ENCODE measurements at places on chromosomes 3 and 15.

DNA sequence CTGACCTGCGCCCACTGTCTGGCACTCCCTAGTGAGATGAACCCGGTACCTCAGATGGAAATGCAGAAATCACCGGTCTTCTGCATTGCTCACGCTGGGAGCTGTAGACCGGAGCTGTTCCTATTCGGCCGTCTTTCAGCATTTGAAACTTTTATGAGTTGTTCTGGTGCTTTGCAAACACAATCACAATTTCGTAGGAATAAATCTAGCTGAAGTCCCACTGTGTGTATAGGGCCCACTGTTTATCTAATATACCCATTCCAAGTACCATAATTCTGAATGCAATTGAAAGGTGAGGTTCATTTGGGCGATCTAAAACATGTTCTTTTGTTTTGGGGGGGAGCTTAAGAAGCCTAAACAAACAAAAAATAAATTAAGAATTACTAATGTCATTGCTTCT is 572.1 kb downstream of the FGF12 start:
- DNase-seq = no peak

DNA sequence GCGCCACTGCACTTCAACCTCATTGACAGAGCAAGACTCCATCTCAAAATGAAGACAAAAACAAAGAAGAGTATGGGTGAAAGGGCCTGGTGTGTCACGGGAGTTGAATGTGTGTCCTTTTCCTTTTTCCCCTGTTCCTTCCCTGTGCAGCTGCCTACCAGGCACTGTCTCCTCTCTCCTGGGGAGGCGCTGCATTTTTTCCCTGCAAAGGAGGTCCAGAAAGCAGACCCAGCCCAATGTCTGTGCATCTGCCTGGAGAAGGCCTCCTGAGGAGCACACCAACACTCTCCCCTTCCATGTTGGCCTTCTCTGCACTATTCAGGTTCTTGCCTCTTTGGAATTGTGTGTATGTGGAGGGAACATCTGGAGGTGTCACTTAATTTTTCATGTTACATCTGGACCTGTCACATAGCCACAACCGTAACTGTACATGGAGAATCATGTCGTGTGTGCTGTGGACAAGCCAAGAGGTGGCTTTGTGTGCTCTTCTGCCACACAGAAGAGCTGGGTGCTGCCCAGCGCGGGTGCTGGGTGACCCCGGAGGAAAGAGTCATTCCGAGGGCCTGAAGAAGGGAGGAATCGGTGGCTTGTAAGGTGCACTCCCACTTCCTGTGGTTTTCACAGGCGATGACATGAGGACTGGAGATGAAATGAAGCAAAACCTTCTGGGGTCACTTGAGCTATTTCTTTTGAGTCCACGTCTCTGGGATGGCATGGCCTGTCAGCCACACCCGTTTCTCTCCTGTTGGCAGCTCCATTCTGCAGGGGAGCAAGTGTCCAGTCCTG is 46.5 kb upstream of the CGNL1 start:
- no peak for DNase-seq

DNA sequence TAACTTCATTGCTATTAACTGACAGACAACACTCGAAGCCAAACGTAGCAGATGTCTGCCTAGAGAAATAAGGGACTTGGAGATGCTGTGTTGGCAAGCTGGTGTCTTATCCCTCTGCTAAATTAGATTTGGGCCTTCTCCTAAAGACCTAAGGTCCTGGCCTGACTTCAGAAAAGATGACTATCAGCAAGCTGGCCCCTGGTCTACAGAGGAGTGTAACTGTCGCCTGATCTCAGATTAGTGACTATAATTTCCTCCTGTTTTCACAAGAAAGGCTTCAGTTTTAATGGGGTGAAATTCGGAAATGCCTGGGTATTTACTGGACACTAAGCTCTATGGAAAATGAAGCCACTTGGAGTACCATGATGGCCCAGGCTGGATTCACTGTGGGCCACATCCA is 53.1 kb upstream of the SLC7A14 start:
- DNase-seq = no peak

GRCh38 chr3:194092881-194093301 is 43.1 kb upstream of the HES1 start:
- no peak for DNase-seq

DNA sequence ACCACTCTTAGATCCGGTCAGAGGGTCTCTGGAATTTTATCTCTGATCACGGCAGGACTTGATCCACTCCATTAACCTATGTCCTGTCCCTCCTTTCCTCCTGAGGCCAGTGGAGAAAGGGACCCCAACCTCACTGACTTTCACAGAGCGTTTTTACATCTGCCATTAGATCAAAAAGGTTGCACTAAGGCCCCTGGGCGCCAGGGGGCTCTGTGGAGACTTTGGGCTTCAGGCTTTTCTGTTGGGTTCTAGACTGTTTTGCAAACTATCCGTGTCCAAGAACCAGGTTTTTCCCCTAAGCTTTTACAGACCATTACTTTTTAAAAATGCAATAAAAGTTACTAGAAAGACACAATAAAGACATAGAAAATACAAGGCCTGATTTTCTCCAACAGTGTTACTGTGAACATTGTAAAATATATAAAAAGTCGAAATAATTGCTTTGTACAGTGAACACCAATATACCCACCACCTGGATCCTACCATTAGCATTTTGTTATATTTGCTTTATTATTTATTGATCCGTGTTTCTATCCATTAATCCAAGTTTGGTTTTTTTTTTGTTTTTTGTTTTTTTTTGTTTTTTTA is 159.7 kb downstream of the POLR2M start:
- DNase-seq = peak; percentile 47

GRCh38 chr3:177676947-177677587 is 479.8 kb upstream of the TBL1XR1 start:
- no peak for DNase-seq

DNA sequence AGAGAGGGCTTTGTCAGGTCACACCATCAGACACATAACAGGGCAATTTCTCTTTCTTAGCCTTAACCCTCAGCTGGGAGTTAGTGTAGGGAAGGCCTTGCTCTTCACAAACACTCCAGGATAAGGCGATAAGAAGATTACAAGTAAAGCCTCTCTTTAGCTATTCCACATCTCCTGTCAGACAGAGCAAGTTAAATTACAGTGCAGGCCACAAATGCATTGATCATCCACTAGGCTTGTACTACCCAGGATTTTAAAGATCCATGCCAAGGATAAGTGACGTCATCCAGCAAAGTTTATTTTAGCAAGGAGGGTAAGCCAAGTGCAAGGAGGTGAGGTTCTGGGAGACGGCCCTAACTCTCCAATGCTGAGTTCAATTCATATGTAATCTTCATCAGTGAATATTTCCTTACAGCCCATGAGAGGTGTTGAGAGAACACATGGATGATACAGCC is 890.6 kb upstream of the NR2F2 start:
- DNase-seq = peak; percentile 67

DNA sequence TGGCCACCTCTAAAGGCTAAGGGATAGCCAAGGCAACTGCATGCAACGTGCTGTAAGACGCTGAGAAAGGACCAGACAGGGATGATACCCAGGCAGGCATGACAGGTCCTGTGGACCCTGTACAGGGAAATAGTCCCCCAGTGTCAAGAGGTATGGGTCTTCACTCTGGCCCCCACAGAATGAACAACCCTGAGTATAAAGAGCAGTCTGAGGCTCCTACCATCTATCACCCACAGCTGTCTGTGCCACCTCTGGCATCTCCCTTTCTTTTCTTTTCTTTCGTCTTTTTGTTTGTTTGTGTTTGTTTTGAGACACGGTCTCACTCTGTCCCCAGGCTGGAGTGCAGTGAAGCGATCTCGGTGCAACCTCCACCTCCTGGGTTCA is 18.7 kb downstream of the SLC25A20 start:
- DNase-seq = no peak

DNA sequence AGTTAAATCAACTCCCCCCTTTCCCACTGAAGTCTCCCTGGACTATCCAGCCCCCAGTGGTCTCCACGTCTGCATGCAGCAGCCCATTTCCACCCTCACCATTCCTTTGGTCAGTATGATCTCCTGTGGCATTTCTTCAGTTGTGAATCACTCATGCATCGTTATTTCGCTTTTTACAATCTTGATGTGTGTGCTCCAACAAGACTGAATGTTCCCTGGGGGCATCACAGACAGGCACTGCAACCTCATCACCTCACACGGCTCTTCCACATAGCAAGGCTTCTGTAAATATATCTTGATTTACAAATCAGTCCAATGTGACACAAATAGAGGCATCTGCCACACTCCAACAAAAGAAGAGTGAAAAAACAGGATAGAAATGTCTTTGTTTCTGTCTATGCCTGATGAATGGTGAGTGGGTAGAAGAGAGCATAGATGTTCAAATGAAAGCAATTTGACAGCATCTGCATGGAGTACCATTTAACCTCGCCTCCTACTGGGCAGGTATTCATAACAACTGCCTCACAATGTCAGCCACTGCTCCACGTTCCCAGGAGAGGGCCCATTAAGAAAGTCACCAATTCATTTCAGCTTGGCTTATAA is 5.2 kb downstream of the HEG1 start:
- no peak for DNase-seq

DNA sequence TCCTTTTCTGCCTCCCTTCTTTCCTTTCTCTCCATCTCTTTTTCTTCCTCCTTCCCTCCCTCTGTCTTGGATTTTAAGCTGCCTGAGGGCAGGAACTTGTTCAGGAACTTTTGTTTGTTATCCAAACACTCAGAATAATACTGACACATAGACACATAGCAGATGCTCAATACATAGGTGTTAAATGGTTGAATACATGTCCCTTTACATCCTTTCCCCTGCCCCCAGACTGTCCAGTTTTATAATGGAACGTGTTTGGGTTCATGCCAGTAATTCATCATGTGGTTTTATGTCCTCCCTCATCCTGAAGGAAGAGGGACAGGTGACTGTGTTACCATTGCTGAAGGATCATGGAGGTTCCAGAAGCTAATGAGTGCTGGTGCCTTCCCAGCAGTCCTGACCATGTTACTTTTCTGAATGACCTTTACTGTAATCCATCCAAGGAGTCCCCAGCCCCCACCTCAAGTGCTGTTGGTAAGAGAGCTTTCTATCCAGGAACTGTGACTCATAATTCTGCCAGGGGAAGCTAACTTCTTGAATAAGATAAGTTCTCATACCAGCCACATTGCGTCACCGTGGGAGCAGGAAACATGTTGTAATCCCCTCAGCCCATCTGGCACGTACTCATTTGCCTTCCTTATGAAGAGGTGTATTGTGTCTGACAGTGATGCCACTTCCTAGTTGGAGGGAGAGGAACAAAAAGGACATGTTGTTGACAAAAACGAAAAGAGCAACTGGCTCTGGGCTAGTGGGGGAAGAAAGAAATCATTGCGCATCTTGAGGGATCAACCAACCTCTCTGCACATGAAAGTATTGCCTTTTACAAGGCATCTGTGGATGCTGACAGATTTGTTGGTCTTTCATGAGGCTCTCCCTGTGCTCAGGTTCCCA is 52.4 kb downstream of the IL1RAP start:
- peak; percentile 100 for DNase-seq

GRCh38 chr15:31366169-31366734 is 39.6 kb downstream of the KLF13 start:
- DNase-seq = peak; percentile 49

DNA sequence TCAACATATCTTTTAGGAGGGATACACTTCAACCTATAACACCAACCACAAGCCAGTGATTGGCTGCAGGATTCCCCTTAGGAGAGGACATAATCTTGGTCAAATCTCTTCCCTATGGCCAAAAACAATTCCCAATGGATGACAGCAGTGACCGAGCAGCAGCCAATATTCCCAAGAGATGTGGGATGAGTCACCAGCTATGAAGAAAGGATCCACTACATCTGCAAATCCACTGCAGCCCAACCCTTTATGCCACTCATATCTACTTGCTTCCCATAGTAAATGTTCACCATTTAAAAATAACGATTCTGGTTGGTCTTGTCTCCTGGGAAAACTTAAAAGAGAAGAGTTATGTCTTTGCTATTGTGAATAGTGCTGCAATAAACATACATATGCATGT is 4.5 kb upstream of the IQCF5 start:
- peak; percentile 27 for DNase-seq

GRCh38 chr3:45488591-45488990 is 100.2 kb downstream of the LARS2 start:
- DNase-seq = no peak

- DNase-seq = peak; percentile 96
These were observed 67.4 kb downstream of the GRIP2 start for GRCh38 chr3:14472471-14473351.

DNA sequence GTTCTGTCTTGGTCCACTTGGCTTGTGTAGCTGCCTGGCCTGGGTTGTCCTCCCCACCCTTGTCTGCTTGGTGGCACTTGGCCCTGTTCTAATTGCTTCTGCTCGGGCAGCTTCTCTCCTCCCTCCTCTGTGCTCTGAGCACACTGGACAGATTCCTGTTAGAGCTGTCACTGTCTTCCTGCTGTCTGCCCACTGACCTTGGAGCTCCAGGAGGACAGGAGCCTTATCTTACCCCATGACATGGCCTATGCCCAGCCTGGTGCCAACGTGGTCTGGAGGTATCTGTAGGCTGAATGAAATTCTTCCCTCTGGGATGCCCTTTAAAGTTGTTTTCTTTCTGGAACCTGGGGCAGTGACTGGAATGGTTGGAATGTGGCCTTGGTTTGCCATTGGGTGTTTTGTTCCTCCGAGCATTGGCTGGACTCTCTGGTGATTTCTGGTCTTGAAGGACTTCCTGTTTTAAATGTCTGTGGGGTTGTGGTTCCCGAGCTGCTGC is 94.1 kb downstream of the FAM43A start:
- no peak for DNase-seq

GRCh38 chr3:183796372-183796771 is 29.0 kb downstream of the MAP6D1 start:
- DNase-seq = no peak

DNA sequence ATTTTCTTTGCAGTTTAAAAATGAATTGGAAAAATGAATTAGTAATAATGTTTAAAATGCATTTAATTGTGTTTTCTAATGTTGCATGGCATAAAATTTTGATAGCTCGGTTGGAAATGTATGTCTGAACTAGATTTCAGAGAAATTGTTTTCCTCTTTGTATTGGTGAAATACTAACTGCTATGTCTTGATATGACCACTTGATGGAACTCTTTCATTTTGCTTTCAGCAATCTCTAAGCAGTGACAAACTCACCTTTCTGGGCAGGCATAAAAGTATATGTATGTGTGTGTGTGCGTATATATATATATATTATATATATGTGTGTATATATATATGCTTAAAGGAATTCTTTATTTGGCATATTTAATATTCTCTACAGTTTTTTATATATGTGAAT is 239.3 kb upstream of the ZNF717 start:
- DNase-seq = peak; percentile 33

GRCh38 chr3:19540464-19540863 is 392.2 kb downstream of the KCNH8 start:
- DNase-seq = no peak

GRCh38 chr3:73716418-73716817 is 91.7 kb upstream of the PDZRN3 start:
- DNase-seq = peak; percentile 82

- no peak for DNase-seq
These were observed 8.3 kb downstream of the SLC9A9 start for GRCh38 chr3:143839980-143840379.

GRCh38 chr15:57540211-57540610 is 51.5 kb upstream of the MYZAP start:
- DNase-seq = no peak

Measured in fibroblast of mammary gland (primary cell).